ENCODE measurements at places on chromosomes 1 and 21.

DNA sequence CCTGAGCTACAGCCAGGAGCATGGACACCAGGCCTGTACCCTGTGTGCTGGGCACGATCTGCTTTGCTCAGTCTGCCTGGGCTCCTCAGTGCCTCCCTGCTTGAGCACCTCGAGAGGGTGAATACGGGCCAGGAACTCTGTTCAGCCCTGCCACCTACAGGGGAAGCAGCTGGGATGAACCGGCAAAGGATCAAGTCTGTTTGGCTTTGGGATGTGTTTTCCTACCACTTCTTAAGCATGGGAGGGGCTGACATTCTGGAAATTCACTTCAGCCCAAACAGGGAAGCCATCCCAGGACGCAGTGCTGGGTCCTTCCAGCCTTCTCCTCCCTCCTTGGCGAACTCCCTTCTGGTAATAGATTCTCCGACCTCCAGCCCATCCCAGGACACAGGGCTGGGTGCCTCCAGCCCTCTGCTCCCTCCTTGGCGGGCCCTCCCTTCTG, 55.8 kb upstream of the SELENON start:
- DNase-seq: no peak

DNA sequence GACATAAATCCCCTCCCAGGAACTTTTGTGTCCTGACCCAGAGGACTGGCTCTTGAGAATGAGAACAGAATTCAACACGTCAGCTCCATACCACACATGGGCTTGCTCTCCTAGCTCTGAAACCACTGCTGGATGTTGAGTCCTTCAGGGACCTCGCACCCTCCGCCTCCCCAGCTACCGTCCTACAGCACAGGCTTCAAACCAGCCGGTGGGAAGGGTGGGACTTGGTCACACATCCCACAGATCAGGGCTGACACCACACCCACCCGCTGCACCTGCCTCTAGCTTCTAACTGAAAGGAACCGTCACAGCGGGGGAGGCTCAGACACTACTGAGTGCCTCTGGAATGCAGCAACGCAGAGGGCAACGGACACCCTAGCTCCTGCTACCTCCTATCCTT, 24.0 kb downstream of the MRAP start:
- DNase-seq: no peak

DNA sequence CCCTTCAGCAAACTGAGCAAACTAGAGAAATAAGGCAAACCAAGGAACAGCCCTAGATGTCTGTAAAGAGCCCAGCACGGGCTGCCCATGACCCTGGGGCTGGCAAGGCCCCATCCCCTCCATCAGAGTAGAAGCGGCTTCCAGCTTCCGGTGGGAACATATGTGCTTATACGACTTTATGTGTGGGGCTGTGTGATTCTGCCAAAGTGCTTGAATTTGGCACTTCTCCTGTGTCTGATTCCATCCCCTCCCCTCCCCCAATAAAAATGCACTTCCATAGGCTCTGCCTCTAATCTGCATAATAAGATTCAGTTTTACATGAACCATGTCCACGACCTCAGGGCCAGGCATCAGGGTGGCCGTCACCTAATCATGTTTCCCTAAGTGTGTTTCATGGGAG, 236.6 kb downstream of the DSCAM start:
- no peak for DNase-seq

GRCh38 chr1:56452027-56453011, 127.0 kb downstream of the PLPP3 start:
- DNase-seq: no peak

DNA sequence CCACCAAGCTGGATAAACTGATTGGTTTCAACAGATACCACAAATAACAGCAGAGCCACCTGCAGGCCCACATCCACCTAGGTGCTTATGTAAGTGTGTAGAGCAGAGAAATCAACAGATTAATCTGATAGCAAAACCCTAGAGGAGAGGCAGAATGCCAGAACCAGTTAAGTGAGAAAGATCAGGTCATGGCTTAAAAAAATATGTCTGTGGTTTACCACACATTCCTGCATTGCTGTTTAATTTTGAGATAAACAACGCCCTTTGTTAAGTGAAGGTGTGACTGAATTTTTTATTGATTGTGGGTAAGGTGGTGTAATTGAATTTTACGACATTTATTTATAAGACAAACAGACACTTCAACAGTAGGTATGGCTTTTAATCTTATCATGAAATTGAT, 21.2 kb downstream of the CRNN start:
- DNase-seq: no peak

DNA sequence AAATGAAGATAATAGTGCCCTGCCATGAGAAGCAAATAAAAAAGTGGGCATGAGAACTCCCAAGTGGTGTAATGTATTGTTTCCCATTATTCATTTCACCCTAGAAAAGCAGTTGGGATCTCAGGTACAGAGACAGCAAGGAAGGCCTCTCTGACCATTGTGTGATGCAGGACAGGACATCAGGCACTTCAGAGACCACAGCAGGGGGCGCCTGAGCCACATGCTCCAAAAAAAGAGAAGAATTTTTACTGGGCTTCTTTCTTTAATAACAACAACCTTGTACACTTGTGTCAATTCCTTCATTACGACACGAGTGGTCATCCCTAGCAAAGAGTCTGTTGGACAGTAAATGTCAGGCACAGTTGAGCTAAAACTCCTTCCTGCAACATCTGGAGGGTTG, 533.3 kb downstream of the OMA1 start:
- no peak for DNase-seq
